MCF 10A (cell line): ENCODE measurements at places on chromosomes 3 and 15. TPM values are rescaled to one million over a fixed set of nuclear protein-coding genes. Genes with fewer than 3 reads are reported as not detected.
A peak's percentile ranks its signal among the peaks of the same experiment; 100 is the strongest.

DNA sequence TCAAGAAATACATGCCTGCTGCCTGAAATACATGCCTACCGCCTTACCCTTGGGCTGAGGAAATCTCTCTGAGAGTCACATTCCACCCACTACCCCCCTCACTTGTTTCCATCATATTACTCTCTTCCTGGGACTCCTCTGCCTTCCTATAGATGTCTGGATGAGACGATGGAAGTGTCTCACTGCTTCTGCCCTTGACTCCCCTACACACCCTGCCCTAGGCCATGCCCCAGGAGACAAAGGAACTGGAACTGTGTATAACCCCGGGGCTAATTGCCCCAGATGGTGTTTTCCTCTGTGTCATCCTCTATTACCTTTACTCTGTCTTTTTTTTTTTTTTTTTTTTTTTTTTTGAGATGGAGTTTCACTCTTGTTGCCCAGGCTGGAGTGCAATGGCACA, 102.0 kb downstream of the GTPBP8 start:
- H3K27me3 ChIP-seq = peaks cover 41% of the 10 kb centered on the region
- H3K36me3 ChIP-seq = no peaks in the 10 kb centered on the region
- H3K4me3 ChIP-seq = no peak overlapping the region
- no peak for DNase-seq

Gene MCCC1
- total RNA-seq = 38.8 and 40.5 TPM in 2 replicates

Gene LRRC34
- total RNA-seq = not detected in 2 replicates

DNA sequence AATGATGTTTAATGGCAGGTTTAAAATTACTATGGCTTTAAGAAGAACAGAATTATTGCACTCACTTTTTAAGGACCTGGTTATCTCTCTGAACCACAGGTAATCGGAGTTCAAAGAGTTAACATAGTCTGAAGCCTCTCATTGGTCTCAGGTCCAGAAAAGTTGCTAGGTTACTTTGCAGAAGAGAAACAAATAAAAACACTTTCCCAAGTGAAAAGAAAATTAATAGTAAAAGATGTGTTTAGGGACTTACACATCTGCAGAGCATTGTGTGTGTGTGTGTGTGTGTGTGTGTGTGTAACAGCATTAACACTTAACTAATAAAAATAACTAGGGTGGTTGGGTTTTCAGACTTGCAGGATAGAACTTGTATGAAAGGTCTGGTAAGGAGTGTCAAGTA, 1.0 kb downstream of the MASP1 start:
- H3K4me1 ChIP-seq = peaks cover 10% of the 10 kb centered on the region
- H3K4me3 ChIP-seq = no peak overlapping the region
- no peaks in the 10 kb centered on the region for H3K36me3 ChIP-seq

Gene RAD51
- total RNA-seq = 6.1 and 7.1 TPM in 2 replicates

Gene FGF7
- 0.05 and 0.21 TPM in 2 replicates for total RNA-seq

Gene PAK2
- total RNA-seq = 119 and 126 TPM in 2 replicates

- H3K27me3 ChIP-seq = no peaks in the 10 kb centered on the region
- H3K36me3 ChIP-seq = no peaks in the 10 kb centered on the region
- no peak overlapping the region for H3K4me3 ChIP-seq
- H3K4me1 ChIP-seq = no peaks in the 10 kb centered on the region
- DNase-seq = no peak
Observed at GRCh38 chr3:153679714-153680113, 441.5 kb upstream of the ARHGEF26 start.

DNA sequence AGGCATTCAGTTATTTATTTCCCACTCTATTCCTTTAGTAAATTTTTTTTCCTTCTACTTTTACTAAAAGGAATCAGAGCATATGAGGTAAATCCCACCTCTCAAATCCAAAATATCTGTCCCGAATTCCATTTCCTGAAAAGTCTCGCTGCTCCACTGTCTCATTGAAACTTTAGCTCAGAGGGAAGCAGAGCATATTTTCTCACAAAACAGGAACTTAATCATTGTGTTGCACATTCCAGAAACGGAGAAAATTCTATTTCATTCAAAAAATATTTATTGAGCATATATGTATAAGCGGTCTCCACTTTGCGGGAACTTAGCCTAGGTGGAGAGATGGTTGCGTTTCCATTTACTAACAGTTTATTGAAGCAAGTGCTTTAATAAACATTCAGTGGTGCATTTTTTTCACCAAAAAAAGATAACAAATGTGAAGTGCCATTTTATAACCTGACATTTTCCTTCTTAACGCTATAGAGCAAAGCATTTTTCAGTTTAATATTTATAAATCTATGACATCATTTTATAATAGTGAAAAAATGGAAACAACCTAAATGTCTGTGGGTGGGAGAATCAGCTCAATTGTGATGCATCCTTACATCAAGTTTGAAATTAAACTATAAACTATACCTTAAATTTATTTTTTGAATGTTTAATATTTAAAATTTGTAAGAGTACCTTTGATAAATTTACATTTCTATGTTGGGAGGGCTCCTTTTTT, 67.2 kb upstream of the CSTA start:
- no peaks in the 10 kb centered on the region for H3K27me3 ChIP-seq
- H3K27ac ChIP-seq = no peak overlapping the region
- H3K36me3 ChIP-seq = no peaks in the 10 kb centered on the region
- no peak for DNase-seq

DNA sequence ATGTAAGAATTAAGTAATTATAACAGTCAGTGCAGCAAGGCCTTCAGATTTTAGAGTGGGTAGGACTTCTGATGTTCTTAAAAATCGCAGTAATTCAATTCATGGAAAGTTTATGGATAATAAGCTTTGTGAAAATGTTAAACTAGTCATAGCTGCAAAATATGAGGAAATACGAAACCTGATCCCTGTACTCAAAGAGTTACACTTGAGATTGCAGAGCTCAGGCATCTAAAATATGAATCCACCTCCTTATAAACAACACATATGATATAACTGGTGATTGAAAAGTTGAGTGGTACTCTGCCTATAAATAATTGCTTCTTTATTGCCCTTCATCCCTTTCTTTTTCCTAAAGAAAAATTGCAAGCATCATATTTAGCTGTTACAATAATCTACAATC, 473.3 kb downstream of the OTOL1 start:
- no peaks in the 10 kb centered on the region for H3K4me1 ChIP-seq
- peak; percentile 11 for DNase-seq
- H3K36me3 ChIP-seq = no peaks in the 10 kb centered on the region
- no peak overlapping the region for H3K27ac ChIP-seq
- no peak overlapping the region for H3K4me3 ChIP-seq
- no peaks in the 10 kb centered on the region for H3K27me3 ChIP-seq

Gene OR5K2
- not detected in 2 replicates for total RNA-seq

GRCh38 chr3:56415652-56416051, 52.6 kb downstream of the ERC2 start:
- H3K4me3 ChIP-seq = no peak overlapping the region
- H3K27ac ChIP-seq = no peak overlapping the region
- H3K36me3 ChIP-seq = no peaks in the 10 kb centered on the region
- DNase-seq = peak; percentile 59
- H3K4me1 ChIP-seq = no peaks in the 10 kb centered on the region

- peak; percentile 84 for DNase-seq
- no peak overlapping the region for H3K4me3 ChIP-seq
- H3K27me3 ChIP-seq = no peaks in the 10 kb centered on the region
- peaks cover 51% of the 10 kb centered on the region for H3K4me1 ChIP-seq
Observed at GRCh38 chr15:57611938-57612337, 20.2 kb downstream of the MYZAP start.

DNA sequence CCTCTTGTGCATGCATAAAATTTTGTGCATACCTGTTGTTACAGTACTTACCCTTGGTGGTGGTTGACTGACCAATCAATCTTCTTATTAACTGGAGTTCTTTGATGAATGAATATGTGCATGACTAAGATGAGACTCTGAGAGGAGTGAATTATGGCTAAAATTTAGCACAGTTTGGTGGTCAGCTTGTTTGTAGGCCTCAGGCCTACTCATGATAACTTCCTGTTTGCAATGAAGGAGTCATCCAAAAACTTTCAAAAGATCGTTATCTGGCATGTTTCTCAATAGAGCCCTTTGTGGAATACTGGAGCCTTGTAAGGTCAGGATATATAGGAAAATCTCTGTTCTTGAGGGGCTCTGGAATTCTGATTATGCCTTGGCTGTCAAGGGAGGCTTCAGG, 66.5 kb downstream of the LEKR1 start:
- no peak overlapping the region for H3K4me3 ChIP-seq
- H3K27me3 ChIP-seq = no peaks in the 10 kb centered on the region
- H3K4me1 ChIP-seq = peaks cover 7% of the 10 kb centered on the region
- no peak overlapping the region for H3K27ac ChIP-seq
- DNase-seq = peak; percentile 8

GRCh38 chr15:81087066-81087465, 47.0 kb upstream of the CFAP161 start:
- H3K4me3 ChIP-seq = no peak overlapping the region
- H3K27ac ChIP-seq = no peak overlapping the region
- peak; percentile 14 for DNase-seq
- no peaks in the 10 kb centered on the region for H3K36me3 ChIP-seq
- H3K4me1 ChIP-seq = peaks cover under 1% of the 10 kb centered on the region

- peaks cover 13% of the 10 kb centered on the region for H3K27me3 ChIP-seq
- no peaks in the 10 kb centered on the region for H3K36me3 ChIP-seq
- no peak overlapping the region for H3K4me3 ChIP-seq
- H3K27ac ChIP-seq = no peak overlapping the region
Observed at GRCh38 chr15:38941399-38941953, 376.9 kb upstream of the RASGRP1 start.

DNA sequence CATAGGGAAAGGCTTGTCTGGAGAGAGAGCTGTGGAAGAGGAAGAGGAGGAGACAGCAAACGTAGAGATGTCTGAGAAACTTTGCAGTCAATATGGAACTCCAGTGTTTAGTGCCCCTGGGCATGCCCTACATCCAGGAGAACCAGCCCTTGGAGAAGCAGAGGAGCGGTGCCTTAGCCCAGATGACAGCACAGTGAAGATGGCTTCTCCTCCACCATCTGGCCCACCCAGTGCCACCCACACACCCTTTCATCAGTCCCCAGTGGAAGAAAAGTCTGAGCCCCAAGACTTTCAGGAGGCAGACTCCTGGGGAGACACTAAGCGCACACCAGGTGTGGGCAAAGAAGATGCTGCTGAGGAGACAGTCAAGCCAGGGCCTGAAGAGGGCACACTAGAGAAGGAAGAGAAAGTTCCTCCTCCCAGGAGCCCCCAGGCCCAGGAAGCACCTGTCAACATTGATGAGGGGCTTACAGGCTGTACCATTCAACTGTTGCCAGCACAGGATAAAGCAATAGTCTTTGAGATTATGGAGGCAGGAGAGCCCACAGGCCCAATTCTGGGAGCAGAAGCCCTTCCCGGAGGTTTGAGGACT, 6.9 kb downstream of the MAP1A start:
- H3K36me3 ChIP-seq = no peaks in the 10 kb centered on the region
- H3K4me1 ChIP-seq = no peaks in the 10 kb centered on the region
- peaks cover 23% of the 10 kb centered on the region for H3K27me3 ChIP-seq
- DNase-seq = no peak

DNA sequence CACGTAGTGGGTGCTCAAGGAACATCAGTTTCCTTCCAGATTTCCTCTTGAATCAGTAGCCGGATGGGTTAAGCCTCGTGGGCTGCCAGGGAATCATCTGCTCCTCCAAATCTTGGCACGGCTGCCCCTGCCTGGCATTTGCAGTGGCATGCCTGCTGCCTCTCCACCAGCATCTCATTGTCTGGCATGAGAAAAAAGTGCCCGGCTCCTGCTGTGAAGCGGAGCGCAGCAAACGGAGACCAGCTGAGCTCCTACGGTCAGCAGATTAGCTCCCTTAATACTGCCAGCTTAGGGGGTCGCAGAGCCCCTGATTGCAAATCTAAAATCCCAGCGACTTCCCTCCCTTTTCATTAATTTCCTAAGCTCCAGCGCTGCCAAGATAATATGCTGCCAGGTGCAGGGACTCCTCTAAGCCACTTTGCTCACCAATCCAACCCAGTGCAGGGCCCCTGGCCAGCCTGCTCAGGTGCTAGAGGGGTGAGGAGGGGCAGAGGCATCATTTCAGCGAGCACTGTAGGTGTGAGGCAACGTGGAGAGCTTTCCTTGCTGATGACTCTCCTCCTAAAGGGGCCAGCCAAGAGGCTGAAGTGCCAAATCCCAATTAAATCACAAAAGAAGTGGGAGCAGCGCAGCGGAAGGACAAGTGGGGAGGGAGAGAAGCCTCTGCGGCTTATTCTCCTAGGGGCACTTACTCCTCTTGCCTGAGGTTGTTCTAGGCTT, 49.6 kb upstream of the ST8SIA2 start:
- DNase-seq = no peak
- H3K4me1 ChIP-seq = no peaks in the 10 kb centered on the region
- H3K36me3 ChIP-seq = no peaks in the 10 kb centered on the region
- peaks cover 66% of the 10 kb centered on the region for H3K27me3 ChIP-seq
- H3K4me3 ChIP-seq = no peak overlapping the region
- no peak overlapping the region for H3K27ac ChIP-seq

Gene LIPH
- total RNA-seq = 0.07 and 0.32 TPM in 2 replicates

- DNase-seq = no peak
- H3K4me3 ChIP-seq = no peak overlapping the region
- H3K27ac ChIP-seq = no peak overlapping the region
- no peaks in the 10 kb centered on the region for H3K36me3 ChIP-seq
Observed at GRCh38 chr3:64222501-64223111, 2.7 kb downstream of the PRICKLE2 start.

DNA sequence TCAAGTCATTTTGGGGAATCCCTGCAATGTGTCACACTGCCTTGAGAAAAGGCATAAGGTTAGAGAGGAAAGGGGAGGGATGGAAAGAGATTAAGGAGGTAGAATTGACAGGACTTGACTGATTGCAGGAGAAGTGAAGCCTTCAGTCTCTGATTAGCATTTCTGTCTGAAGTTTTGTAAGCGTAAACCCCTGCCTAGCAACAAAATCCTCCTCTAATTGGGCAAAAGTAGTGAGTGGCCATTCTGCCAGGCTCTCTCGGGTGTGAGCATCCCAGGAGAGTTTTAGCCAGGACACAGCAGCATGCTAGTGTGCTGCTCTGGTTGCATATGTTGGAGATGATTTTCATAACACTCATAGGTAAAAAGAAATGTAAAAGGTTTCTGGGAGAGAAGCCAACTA, 117.0 kb upstream of the MRPL3 start:
- no peak for DNase-seq
- H3K4me3 ChIP-seq = no peak overlapping the region
- no peaks in the 10 kb centered on the region for H3K36me3 ChIP-seq

Gene RYK
- total RNA-seq = 76.1 and 79.8 TPM in 2 replicates

GRCh38 chr3:100033903-100034471, 80.3 kb downstream of the FILIP1L start:
- peak overlapping the region; percentile 74 for H3K27ac ChIP-seq
- H3K4me3 ChIP-seq = no peak overlapping the region
- peaks cover 19% of the 10 kb centered on the region for H3K4me1 ChIP-seq
- no peaks in the 10 kb centered on the region for H3K27me3 ChIP-seq

Gene IL5RA
- not detected in 2 replicates for total RNA-seq

DNA sequence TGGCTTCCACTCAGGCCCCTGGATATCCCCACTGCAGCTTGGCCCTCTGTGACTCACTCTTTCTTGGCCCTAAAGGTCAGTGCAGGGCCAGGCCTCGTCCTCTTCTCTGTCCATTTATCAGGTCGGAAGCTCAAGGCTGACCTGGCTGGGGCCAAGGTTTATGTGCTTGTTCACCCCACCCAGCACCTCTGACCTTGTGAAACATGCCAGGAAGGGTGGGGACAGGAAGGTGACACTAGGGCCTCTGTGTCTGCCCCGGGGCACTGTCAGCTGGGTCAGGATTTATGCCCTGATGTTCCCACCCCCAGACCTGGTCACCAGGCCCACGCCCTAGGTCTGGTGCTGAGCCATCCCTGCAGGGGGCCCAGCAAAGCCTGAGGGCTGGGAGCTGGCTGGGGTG, 103.8 kb downstream of the FBLN2 start:
- H3K4me1 ChIP-seq = peaks cover 24% of the 10 kb centered on the region
- H3K27ac ChIP-seq = no peak overlapping the region
- no peak for DNase-seq
- H3K27me3 ChIP-seq = no peaks in the 10 kb centered on the region

- H3K36me3 ChIP-seq = no peaks in the 10 kb centered on the region
- no peaks in the 10 kb centered on the region for H3K27me3 ChIP-seq
- H3K27ac ChIP-seq = no peak overlapping the region
- peak; percentile 80 for DNase-seq
Observed at GRCh38 chr15:58203537-58203936, 65.4 kb downstream of the AQP9 start.

Gene TXNRD3
- 10.0 and 12.9 TPM in 2 replicates for total RNA-seq
